ENCODE measurements at places on chromosomes 13 and 19. TPM values are rescaled to one million over a fixed set of nuclear protein-coding genes. Genes with fewer than 3 reads are reported as not detected.

DNA sequence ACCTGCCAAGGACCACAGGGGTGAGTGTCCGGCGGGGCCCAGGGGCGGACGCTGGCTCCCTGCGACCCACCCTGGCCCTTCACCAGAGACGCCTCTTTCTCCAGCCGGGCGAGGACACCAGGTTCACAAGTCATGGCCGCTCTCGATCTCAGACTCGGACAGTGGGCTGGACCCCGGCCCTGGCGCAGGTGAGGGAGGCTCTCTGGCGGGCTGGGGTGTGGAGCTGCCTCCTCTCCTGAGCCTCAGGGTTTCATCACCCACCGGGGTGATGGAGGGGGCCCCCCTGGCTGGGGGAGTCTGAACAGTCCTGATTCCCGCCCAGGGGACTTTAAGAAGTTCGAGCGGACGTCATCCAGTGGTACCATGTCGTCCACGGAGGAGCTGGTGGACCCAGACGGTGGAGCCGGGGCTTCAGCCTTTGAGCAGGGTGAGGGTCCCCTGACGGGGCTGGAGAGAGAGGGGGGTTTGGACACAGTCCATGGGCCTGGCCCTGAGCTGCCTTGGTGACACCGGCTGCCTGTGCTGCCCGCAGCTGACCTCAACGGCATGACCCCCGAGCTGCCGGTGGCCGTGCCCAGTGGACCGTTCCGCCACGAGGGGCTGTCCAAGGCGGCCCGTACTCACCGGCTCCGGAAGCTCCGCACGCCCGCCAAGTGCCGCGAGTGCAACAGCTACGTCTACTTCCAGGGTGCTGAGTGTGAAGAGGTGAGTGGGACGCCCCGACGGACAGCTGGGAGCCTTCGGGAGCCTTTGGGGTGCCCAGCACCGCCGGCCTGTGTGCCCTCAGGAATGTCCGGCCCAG is 13.6 kb downstream of the ARHGAP45 start:
- no peak for DNase-seq

GRCh38 chr19:15296841-15297415 is 35.4 kb downstream of the BRD4 start:
- no peak for DNase-seq

DNA sequence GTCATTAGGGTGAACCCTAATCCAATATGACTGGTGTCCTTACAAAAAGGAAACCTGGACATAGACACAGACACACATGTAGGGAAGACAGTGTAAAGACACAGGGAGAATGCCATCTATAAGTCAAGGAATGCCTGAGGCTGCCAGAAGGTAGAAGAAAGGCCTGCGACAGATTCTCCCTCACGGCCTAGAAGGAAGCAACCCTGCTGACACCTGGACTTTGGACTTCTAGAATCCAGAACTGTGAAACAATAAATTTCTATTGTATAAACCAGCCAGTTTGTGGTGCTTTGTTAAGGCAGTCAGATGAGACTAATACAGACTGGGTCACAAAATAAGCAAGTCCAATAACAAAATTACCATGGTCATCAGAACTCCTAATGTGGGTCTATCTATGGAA is 120.4 kb downstream of the ENOX1 start:
- no peak for DNase-seq

DNA sequence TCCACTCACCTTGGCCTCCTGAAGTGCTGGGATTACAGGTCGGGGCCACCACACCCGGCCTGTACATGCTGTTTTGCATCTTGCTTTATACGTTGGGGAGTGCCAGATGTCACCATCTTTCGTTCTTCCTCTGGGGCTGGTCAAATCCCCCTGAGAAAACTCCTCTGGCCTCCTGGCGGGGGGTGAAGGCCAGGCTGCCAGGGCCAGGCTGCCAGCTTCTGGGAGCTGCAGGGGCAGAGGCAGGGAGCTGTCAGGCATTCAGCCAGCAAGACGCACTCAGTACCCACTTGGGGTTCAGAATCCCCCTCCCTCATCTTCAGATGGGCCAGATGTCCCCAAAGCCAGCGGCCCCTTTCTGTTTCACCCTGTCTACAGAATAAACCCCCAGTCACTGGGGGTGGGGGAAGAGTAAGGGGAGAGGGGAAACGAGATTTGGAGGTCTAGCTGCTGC is 16.1 kb downstream of the ZSWIM9 start:
- no peak for DNase-seq

FAM83E gene
- 1.0 TPM for total RNA-seq

TRPC4 gene
- 1.7 TPM for total RNA-seq
